Ovary (tissue), 10 donors: ENCODE measurements at places on chromosomes 1 and 21. TPM values are rescaled to one million over a fixed set of nuclear protein-coding genes. Genes with fewer than 3 reads are reported as not detected.

The PHC2 gene
- total RNA-seq, result 95.2 TPM

The SPRR3 gene
- total RNA-seq, result 0.85 TPM

The LCE1F gene
- total RNA-seq, result not detected

The GFI1 gene
- 0.31 TPM for total RNA-seq

The NPR1 gene
- 50.7 TPM for total RNA-seq

DNA sequence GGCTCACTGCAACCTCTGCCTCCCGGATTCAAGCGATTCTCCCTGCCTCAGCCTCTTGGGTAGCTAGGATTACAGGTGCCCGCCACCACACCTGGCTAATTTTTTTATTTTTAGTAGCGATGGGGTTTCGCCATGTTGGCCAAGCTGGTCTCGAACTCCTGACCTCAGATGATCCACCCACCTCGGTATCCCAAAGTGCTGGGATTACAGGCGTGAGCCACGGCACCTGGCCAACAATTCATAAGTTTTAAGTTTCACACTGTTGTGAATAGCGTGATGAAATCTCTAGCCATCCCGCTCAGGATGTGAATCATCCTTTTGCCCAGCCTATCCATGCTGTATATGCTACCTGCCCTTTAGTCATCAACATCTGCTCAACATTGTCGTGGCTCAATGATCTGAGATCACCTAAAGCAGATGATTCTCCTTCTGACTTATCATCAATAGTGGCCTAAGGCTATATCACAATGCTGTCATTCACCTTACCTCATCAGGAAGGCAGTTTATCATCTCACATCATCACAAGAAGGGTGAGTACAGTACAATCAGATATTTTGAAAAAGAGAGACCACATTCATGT, 2.6 kb downstream of the PFDN2 start:
- no peaks in the 10 kb centered on the region for H3K36me3 ChIP-seq
- DNase-seq, result no peak
- no peaks in the 10 kb centered on the region for H3K27me3 ChIP-seq
- peaks cover 23% of the 10 kb centered on the region for H3K4me1 ChIP-seq
- H3K4me3 ChIP-seq, result no peak overlapping the region

GRCh38 chr1:207362962-207363860, 41.7 kb downstream of the CD55 start:
- no peaks in the 10 kb centered on the region for H3K36me3 ChIP-seq
- no peaks in the 10 kb centered on the region for H3K27me3 ChIP-seq
- H3K27ac ChIP-seq, result no peak overlapping the region
- H3K4me1 ChIP-seq, result no peaks in the 10 kb centered on the region

DNA sequence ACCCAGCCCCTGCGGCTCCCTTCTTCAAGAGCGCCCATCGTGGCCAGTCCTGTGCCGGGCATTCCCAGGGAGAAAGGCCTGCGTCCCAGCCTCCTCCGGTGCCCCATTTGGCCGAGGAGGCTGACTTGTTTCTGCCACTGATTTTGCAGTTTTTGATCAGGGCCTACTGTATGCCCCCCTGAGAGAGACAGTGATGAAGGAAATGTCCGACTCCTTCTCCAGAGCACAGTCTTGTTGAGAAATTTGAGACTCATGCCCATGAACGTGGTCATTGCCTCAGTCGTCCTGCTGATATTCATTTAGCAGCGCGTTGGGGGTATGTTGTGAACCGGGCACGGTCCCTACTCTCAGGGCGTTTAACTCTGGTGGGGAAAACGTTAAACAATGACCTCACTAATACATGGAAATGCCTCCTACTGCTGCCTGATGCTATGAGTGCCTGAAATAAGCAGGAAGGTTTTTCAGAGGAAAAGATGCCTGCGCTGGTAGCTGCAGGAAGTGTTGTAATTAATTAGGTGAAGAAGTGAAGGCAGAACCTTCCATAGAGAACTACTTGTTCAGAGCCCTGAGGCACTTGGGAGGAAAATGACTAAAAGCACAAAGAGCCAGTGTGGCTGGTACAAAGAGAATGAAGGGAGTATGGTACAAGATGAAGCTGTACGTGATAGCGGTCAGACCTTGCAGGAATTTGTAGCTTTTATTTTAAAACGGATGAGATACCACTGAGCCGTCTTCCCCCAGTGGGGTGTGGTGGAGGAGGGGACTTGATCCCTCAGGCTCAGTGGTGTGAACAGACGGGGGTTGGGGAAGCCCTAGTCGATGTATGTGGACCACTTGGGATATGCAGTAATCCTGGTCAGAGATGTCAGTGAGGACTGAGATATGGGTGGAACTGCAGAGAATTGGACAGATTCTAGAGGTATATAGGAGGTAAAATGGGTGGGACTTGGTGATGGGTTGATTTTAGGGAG, 730 bp downstream of the ZCCHC17 start:
- DNase-seq, result no peak
- peak overlapping the region; percentile 99 for H3K4me3 ChIP-seq
- H3K27ac ChIP-seq, result no peak overlapping the region
- H3K27me3 ChIP-seq, result no peaks in the 10 kb centered on the region
- H3K36me3 ChIP-seq, result no peaks in the 10 kb centered on the region

DNA sequence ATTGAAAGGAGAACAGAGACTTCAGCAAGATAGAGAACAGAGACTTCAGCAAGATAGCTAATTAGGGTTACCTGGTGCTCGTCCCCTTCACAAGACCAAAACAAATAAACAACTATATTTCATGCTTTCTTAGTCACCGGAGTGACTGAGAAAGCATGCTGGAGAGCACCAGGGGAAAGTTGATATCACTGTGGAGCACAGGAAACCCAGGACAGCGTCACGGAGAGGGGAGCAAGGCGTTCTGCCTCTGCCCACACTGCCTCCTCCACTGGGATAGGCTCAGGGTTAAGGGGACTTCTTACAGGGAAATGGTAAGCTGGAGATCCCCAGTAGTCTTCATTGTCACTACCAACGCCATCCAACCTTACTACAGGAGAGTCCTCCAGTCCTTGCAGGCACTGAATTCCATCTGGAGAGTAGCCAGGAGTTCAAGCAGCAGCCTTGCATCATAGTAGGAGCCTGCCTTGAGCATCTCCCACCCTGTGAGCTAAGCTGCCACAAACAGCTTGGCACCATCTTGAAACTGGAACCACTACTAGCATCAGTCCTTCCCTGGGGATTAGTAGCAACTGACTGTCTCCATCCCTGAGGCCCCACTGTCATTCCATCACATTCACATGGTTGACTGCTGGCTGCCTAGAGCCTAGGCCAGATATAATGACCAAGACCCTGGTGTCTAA, 239.4 kb downstream of the PLPP3 start:
- DNase-seq, result no peak
- H3K4me3 ChIP-seq, result no peak overlapping the region
- H3K27ac ChIP-seq, result no peak overlapping the region
- H3K27me3 ChIP-seq, result no peaks in the 10 kb centered on the region

DNA sequence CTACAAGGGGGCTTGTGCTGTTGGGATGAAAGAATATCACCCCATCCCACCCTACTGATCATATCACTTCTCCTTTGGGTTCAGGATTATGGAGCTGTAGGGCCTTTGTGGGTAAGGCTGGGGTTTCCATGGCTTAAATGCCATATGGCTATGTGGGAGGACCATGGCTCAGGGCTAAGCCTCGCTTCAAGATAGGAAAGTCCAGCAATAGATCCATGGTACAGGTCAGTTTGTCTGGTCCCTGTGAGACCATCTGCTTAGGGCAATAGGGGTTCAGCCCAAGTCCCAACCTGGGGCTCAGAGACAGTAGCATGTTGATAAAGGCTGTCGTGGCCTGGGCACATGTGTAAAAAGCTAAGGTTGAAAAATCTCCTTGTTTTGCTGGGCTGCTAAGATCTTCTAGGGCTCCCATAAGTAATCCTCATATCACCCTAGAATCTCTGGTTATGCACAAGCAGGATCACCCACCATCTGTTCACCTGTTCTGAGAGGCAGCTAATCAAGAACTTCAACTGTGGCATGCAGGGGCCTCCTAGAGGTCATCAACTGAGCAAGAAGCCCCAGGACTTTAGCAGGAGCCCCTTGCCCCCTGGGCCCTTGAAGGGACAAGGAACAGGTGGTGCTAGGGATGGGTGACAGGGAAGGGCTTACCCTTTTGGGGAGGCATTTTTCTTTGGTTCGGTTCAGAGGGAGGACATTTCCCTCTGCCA, 66.5 kb downstream of the UBE2T start:
- H3K4me1 ChIP-seq, result no peaks in the 10 kb centered on the region
- no peak overlapping the region for H3K4me3 ChIP-seq
- H3K27ac ChIP-seq, result no peak overlapping the region
- no peak for DNase-seq
- H3K36me3 ChIP-seq, result no peaks in the 10 kb centered on the region

- H3K27me3 ChIP-seq, result no peaks in the 10 kb centered on the region
- no peaks in the 10 kb centered on the region for H3K36me3 ChIP-seq
- no peak for DNase-seq
- H3K4me1 ChIP-seq, result no peaks in the 10 kb centered on the region
- H3K27ac ChIP-seq, result no peak overlapping the region
Observed at GRCh38 chr1:175629318-175629694, 114.1 kb downstream of the TNR start.

GRCh38 chr1:165075725-165076370, 280.7 kb downstream of the LMX1A start:
- no peak overlapping the region for H3K27ac ChIP-seq
- H3K36me3 ChIP-seq, result no peaks in the 10 kb centered on the region
- H3K27me3 ChIP-seq, result no peaks in the 10 kb centered on the region
- no peaks in the 10 kb centered on the region for H3K4me1 ChIP-seq
- no peak for DNase-seq
- H3K4me3 ChIP-seq, result no peak overlapping the region

DNA sequence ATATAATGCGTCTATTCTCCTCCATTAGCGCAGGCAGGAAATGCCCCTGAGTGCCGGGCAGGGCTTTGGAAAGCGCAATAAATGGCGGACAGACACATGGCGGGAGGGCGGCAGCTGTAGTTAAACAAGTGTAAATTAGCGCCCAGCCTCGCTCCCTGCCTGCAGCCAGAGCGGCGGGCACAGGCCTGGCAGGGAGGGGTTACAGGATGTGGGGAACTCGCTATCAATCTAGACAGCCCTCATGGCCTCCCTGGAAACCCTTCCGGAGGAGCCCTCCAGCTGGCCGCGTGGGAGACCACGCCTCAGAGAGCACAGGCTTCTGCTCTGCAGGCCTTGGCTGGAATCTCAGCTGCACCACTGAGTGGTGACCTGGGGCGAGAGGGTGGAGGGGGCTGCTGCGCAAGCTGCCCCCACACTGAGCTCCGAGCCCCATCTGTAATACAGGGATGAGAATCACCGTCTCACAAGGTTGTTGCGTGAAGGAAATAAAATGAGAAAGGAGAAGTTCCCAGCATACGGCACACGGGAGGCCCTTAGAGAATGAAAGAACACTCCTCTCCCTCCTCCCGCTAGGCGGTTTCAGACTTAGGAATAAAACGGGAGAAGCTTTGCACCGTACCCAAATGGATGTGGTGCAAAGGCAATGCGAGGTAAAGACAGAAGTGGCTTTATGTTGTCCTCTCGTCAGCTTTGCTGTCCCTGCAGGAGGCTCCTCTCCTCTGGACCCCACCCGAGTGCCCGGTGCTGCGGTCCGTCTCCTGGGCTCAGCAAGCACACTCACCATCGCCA, 167.2 kb upstream of the POU3F1 start:
- H3K27me3 ChIP-seq, result no peaks in the 10 kb centered on the region
- H3K27ac ChIP-seq, result no peak overlapping the region
- no peak for DNase-seq
- no peak overlapping the region for H3K4me3 ChIP-seq

DNA sequence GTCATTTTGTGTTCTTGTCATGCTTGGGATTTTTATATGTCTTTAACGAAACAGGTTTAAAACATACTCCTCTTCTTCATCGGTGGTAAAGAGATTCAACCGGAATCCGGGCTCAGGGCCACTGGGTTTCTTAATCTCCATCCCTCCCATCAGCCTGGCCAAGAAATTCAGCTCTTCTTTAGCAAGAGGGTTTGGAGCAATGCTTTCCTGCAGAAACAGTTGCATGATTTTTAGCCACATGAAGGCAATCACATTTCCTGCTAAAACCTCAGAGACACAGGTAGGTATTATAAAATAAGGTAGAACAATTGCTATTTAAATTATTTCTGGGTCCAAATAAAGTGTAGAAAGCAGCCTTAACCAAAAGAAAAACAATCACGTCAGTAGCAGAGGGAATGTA, 22.7 kb upstream of the LSM10 start:
- H3K4me1 ChIP-seq, result peaks cover 1% of the 10 kb centered on the region
- peak; percentile 63 for DNase-seq
- no peaks in the 10 kb centered on the region for H3K36me3 ChIP-seq
- no peaks in the 10 kb centered on the region for H3K27me3 ChIP-seq

DNA sequence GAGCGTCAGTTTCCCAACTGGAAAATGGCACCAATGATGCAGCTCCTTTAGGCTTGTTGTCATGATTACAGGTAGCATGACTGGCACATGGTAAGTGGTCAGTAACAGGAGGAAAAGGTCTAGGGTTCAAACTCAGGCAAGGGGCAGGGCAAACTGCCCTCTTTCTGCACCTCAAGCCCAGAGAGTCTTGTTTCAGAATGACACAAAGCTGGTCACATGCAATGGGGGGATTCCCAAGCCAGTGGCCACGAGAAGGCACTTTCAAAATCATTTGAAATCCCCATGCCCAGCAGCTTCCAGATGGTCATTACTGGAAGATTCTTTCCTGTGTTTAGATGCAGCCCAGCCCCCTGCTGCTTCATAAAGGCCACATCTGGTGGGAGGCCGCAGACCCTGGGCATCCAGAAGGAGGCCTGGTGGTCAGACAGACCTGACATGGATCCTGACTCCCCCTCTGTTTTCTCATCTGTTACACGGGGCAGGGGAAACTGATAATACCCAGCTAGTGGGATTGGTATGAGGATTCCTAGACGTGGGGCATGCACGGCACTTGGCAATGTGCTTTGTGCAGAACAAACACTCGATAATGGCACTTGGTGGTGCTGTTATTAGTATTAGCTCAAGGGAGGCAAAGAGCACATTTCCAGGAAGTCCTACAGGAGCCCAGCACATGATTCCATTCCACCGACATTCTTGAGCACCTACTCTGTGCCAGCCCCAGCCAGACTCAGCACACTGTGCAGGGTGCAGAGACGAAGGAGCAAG, 6.9 kb upstream of the PLA2G2D start:
- H3K4me1 ChIP-seq, result no peaks in the 10 kb centered on the region
- DNase-seq, result no peak
- no peak overlapping the region for H3K27ac ChIP-seq
- no peaks in the 10 kb centered on the region for H3K36me3 ChIP-seq
- no peak overlapping the region for H3K4me3 ChIP-seq

- H3K36me3 ChIP-seq, result no peaks in the 10 kb centered on the region
- no peaks in the 10 kb centered on the region for H3K4me1 ChIP-seq
- no peak for DNase-seq
- no peak overlapping the region for H3K27ac ChIP-seq
- no peak overlapping the region for H3K4me3 ChIP-seq
Observed at GRCh38 chr1:222325506-222325905, 222.4 kb downstream of the HHIPL2 start.

GRCh38 chr1:89706700-89707012, 73.7 kb downstream of the LRRC8C start:
- H3K4me1 ChIP-seq, result peaks cover under 1% of the 10 kb centered on the region
- no peaks in the 10 kb centered on the region for H3K36me3 ChIP-seq
- H3K27ac ChIP-seq, result no peak overlapping the region
- H3K27me3 ChIP-seq, result no peaks in the 10 kb centered on the region
- no peak overlapping the region for H3K4me3 ChIP-seq
